ENCODE measurements at places on chromosomes 1 and 21.

GRCh38 chr1:11071463-11072215, 11.8 kb upstream of the SRM start:
- DNase-seq: peak; percentile 47

GRCh38 chr1:200646515-200646914, 23.2 kb downstream of the DDX59 start:
- no peak for DNase-seq

DNA sequence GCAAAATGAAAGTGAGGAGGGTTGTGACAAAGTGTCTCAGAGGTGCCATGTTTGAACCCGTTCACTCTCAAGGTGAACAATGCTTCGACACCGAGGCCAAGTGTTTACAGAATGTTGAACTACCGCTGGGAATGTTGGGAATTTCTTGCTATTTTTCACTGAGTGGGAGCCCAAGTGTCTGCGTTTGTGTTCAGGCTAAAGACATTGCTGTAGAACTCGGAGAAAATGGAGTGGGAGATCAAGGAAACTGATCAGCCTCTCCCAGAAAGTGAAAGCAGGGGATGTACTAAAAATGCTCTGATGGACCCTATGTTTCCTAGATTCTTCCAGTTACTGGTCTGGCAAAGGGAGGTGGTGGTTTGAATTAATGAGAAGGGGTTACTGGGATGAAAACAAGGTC, 207.5 kb downstream of the BACH1 start:
- no peak for DNase-seq

DNA sequence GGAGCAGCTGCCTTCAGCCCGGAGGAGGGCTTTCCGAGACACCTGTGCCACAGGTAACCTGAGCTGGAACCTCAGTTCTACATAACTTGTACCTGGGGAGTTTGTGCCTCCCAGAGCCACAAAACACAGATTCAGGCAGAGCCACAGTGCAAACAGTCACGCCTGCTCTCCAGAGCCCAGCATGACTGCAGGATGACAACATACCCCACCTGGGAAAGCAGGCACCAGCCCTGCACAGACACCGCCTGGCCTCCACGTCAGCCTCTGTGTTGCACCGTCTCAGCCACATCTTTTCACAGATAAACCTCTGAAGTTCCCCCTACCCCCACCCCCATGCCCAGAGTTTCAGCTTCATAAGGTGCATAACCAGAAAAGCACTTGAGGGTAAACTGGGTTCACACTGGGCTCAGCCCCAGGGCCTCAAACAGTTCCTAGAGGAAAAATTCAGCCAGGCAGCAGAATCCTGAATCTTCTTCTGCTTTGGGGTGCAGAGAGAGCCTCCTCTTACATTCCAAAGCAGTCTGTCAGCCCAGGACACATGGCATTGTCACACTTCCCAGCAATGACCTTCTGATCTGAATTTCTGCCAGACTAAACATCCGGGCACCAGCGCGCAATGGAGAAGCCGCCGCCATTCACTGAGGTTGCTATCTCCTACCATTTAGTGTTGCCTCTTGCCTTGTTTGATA, 229.5 kb downstream of the TOMM20 start:
- DNase-seq: peak; percentile 8

DNA sequence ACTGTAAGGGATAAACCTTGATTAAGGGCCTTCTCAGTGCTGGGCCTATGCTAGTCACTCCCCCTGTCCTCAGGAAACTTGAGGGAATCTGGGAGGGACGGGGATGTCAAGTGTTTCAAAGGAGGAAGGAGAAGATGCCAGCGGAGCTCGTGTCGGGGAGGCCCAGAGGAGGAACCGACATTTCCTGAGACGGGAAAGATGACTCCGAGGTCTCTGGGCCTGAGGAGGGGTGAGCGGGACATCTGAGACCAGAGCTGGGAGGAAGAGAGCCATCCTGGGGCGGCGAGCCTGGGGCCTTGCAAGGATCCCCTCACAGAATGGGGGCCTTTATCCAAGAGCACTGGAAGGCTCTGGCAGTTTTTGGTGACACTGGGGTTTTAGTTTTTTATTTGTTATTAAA, 10.4 kb downstream of the SLC66A1 start:
- no peak for DNase-seq

DNA sequence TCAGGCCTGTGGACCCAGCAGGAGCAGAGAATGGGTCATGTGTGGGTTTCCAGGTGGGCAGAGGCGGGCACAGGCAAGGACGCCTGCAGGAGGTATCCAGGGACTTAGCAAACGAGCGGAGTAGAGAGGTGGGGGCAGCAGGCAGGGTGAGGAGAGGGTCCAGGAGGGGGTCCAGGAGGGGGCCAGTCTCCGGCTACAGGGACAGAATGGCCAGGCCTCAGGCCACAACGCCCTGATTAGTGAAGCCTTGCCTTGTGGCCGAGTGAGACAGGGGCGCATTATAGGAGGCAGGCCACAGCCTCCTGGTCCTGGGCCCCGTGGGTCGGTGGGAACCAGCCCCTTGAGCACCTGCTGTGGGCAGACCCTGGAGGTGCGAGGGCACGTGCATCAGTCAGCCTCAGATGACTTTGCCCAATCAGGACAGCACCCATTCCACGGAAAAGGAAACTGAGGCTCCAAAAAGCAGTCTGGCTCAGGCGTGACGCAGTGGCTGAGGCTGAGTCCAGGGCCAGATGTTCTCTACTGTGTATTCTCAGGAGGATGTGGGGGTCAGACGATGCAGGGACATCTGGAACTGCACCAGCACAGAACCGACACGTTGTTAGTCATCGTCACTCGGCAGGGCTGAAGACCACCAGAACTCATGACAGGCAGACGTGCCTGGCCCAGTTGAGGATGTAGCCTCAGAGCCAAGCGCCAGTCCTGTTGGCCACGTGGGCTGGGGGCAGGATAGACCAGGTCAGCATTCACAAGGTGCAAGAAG, 113.7 kb downstream of the CRYAA start:
- no peak for DNase-seq

DNA sequence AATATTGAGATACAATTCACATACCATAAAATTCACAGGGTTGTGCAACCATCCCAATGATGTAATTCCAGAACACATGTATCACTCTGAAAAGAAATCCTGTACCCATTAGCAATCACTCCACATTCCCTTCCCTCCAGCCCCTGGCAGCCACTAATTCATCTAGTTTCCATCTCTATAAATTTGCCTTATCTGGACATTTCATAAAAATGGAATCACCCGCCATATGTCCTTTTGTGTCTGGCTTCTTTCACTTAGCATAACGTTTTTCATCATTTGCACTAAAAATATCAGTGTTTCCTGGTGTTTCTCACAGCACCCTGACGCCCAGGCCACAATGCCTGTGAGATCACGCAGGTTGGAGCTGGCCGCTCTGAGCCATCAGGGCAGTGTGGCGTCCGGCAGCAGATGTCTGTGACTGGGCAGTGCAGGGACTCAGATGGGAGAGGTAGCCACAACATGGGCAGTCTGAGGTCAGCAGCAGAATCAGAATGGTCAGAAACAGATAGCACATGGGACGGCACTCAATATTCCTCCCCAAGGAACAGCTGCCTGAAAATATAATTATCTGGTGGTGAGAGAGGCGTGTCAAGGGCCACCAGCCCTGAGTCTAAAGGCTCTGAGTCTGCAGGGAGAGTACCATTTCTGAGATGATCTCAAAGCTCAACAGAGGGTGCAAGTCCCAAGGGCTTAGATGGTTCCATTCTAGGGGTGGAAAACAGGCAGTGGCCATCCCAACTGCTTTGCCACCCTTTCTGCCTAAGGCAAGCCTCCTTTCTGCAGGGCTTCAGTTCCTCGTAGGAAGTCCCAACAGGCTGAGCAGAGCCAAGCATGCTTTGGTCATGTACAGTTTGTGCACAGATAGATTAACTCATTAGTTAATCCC, 129.4 kb upstream of the EDN2 start:
- DNase-seq: no peak

DNA sequence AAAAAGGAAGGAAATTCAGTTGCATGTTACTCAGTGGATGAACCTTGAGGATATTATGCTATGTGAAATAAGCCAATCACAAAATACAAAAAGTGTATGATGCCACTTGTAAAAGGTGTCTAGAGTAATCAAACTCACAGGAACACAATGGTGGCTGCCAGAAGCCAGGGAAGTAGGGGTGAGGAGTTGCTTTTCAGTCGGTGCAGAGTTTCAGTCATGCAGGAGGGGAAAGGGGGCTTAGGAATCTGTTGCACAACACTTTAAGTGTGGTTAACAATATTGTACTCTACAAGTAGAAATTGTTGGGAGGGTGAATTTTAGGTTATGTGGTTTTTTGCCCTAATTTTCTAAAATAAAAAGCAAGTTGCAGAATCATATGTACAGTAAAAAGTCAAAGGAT, 184.2 kb upstream of the RAB4A start:
- DNase-seq: no peak

GRCh38 chr1:187621951-187622350, 793.2 kb downstream of the PLA2G4A start:
- DNase-seq: no peak

DNA sequence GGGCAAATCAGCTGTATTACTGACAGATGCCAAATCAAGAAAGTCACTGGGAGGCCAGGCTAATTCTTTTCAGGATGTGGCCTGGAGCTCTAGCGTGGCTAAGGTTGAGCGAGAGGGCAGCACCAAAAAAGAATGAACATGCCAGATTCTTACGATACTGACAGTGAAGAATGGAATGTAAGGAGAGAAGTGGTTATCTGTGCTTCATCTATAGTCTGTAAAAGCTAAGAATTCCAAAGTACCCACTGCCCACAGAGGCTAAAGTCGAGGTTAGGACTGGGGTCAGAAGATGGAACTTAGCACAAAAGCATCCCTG, 32.7 kb downstream of the TFAP2E start:
- DNase-seq: no peak

GRCh38 chr21:21714426-21714825, 716.2 kb downstream of the NCAM2 start:
- no peak for DNase-seq

DNA sequence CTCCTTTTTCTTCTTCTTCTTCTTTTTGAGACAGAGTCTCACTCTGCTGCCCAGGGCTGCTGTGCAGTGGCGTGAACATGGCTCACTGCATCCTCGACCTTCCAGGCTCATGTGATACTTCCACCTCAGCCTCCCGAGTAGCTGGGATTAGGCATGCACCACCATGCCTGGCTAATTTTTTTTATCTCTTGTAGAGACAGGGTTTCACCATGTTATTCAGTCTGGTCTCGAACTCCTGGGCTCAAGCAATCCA, 13.0 kb upstream of the PADI1 start:
- no peak for DNase-seq

DNA sequence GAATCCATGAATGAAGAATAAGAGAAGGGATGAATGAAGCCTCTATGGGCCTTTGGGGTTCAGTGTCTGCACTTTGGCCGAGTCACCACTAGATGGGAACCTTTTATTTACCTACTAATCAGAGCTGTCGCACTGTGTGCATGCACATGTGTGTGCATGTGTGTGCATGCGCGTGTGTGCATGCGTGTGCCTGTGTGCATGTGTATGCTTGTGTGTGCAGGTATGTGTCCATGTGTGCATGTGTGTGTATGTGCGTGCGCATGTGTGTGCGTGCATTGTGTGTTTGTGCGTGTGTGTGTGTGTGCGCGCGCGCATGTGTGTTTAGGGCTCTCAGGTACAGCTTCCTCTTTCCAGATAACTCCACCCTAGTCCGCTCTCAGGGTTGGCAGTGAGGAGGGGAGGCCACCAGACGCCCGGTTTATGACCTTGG, 20.4 kb upstream of the UBXN10 start:
- no peak for DNase-seq

GRCh38 chr1:217574265-217574949, 56.5 kb downstream of the GPATCH2 start:
- DNase-seq: no peak

DNA sequence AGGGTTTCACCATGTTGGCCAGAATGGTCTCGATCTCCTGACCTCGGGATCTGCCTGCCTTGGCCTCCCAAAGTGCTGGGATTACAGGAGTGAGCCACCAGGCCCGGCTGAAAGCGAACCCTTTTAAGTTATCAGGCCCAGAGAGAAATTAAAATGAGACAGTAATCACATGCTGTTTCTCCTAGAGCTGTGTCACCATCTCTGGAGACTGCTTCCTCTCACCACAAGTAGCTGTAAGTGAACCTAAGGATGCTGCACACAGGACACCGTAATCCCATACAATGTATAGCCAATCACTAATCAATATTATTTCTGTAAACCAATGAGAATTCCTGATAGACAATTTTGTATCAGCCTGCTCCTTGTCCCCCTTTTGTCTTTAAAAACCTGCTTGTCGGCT, 5.7 kb upstream of the CSTB start:
- no peak for DNase-seq

GRCh38 chr1:246068619-246069509, 438.2 kb downstream of the SMYD3 start:
- no peak for DNase-seq

- DNase-seq: no peak
These were observed 556 bp downstream of the WDR77 start for GRCh38 chr1:111448482-111448917.

DNA sequence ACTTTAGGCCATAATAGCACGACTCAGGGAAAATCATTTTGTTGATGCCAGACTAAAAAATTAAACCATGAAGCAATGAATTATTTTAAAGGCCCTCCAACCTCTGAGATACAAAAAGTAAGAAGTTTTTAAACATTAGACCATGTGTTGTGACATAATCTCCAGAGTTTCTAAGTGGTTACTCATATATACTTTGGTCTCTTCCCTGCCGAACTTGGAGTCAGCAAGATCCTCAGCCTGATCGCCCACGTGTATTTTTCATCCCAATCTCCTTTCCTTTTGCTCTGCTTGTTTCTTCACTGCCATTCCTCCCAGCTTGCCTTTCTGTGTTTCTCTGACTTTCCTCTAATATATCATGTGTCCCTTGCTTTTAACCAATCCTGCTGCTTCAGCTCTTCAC, 3.8 kb downstream of the ARV1 start:
- no peak for DNase-seq

DNA sequence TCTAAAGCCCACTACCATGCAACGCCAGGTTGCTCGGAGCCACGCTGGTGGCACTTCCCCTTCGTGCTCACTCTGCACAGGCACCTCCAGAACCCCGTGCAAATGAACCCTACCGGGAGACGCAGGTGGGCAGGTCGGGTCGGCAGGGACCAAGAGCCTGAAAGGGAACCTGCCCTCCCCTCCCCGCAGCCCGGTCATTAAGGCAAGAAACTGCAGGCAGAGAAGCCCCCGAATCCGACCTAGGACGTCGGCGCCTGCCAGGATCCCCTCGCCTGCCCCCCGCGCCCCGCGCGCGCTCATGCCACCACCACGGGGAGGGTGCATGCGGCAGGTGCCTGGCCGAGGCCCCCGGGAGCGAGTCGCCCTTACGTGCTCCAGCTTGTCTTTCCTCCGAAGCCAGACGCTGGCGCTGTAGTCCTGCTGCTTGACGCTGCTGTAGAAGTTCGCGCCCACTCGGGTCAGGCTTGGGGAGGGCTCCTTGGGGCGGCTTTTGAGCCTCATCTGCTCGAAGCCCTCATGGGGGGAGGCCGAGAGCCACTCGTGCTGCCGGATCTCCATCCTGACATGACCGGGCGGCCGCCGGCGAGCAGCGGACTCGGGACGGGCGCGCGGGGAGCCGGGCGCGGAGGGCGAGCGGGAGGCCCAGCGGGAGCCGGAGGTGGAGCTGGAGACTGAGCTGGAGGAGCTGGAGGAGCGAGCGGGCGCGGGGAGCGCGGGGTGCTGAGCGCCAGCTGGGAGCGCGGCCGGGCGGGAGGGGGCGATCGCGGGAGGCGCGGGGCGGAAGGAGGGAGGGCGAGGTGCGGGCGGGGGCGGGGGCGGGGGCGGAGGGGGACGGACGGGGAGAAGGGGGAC, 552 bp downstream of the PLD5 start:
- DNase-seq: peak; percentile 19
